Fibroblast of mammary gland (primary cell): ENCODE measurements at places on chromosomes 13 and 19.

- DNase-seq, result no peak
These were observed 24.7 kb upstream of the GPR183 start for GRCh38 chr13:99331881-99332293.

- no peak for DNase-seq
These were observed 3.3 kb downstream of the SIX5 start for GRCh38 chr19:45765702-45766295.

GRCh38 chr13:43289470-43290255, 266.3 kb downstream of the DNAJC15 start:
- peak; percentile 50 for DNase-seq

DNA sequence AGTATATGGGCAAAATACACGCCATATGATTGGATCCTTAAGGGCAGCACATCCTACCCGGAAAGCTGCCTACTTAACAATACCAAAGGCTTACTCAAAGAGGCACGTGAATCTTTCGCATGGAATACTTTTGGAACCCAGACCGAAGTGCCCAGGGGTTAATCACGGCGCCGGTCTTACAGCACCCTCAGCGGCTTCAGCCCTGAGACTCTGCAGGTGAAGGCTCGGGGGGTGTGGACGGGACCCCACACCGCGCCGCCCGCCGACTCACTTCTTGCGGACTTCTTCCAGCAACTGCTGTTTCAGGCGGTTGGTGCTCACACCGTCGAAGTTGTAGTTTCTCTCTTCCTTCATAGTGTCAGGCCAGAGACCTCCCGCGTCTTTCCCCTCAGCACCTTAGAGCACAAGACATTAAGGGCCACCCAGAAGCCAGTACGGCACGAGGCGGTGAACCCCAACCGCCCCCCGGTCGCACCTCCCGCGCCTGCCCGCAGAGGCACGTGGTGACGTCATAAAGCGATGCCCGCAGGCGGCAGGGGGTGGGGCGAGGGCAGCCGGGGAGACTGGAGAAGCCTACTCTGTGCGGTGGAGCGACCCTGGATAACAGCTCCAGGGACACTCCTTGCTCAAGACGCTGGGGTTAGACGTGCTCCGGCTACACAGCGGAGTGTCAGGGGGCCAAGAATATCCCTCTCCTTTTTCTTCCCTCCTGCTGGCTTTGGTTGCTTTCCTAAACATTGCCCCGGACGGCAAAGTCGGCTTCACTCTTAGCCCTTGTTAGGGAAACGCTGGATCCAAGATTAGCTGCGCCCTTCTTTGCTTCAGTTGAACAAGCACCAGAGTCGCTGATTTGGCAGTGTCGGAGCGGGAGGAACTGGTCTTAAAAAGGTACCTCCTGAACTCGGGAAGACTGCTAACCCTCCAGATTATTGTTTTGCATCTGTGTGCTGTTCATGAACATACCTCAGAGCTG, at the start of gene CCDC169:
TSS of gene CCDC169 (minus strand) at position 449 of the 973 bp plus-strand sequence. CDS start at position 354, 95 bp downstream.
- DNase-seq, result peak; percentile 59

- DNase-seq, result peak; percentile 3
These were observed 282.9 kb downstream of the SLITRK5 start for GRCh38 chr13:87954091-87954490.

DNA sequence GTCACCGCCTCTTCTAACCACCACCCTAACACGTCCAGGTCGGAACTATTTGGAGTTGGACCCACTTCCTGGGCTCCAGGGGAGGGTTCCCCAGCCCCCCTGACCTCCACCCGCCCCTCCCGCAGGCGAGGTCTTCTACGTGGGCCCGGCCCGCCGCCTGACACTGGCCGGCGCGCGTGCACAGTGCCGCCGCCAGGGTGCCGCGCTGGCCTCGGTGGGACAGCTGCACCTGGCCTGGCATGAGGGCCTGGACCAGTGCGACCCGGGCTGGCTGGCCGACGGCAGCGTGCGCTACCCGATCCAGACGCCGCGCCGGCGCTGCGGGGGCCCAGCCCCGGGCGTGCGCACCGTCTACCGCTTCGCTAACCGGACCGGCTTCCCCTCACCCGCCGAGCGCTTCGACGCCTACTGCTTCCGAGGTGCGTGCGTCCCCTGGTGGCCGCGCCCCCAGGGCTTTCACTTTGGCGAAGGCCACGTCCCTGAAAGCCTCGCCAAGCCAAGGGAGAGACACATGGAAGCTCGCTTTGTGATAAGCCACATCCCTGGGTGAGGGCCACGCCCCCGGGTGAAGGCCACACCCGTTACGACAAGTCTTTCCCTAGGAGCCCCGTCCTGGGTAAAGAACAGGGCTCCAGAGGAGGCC, 13.2 kb downstream of the NCAN start:
- DNase-seq, result peak; percentile 50

- no peak for DNase-seq
These were observed 16.2 kb downstream of the CAPN12 start for GRCh38 chr19:38727868-38728660.

- peak; percentile 87 for DNase-seq
These were observed 474 bp upstream of the IFT88 start for GRCh38 chr13:20566468-20566897.

DNA sequence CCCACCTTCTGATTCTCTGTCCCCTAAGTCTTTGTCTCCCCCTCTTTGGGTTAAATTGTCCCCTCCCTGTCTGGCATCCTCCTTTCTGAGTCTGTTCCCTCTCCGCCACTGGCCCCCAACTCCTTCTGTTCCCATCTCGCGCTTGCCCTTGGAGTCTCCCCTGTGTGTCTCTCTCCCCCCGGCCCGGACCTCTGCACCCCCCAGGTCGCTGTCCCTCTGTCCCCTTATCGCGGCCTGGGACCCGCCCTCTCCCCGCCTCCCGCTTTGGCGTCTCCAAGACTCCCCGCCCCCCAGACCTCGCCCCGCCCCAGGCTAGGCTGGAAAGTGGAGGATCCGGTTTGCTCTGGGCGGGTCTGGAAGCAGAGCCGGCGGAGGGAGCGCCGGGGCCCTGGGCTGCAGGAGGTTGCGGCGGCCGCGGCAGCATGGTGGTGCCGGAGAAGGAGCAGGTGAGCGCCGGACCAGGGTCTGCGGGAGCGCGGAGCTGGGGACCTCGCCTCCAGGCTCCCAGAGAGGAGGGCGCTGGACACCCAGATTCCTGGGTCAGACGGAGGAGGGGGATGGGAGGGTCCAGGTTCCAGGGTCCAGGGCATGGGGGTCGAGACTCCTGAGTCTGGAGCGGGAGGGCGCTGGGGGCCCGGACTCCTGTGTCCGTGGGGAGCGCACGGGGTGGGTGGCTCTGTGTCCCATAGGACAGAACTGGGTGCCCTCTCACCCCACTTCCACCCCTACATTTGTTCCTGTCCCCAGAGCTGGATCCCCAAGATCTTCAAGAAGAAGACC, at the start of gene TRPM4:
TSS of gene TRPM4 (plus strand) at position 348 of the 780 bp plus-strand sequence. CDS start at position 423, 75 bp downstream.
- peak; percentile 62 for DNase-seq

- peak; percentile 25 for DNase-seq
These were observed 45.0 kb upstream of the LRCH1 start for GRCh38 chr13:46507981-46508380.

DNA sequence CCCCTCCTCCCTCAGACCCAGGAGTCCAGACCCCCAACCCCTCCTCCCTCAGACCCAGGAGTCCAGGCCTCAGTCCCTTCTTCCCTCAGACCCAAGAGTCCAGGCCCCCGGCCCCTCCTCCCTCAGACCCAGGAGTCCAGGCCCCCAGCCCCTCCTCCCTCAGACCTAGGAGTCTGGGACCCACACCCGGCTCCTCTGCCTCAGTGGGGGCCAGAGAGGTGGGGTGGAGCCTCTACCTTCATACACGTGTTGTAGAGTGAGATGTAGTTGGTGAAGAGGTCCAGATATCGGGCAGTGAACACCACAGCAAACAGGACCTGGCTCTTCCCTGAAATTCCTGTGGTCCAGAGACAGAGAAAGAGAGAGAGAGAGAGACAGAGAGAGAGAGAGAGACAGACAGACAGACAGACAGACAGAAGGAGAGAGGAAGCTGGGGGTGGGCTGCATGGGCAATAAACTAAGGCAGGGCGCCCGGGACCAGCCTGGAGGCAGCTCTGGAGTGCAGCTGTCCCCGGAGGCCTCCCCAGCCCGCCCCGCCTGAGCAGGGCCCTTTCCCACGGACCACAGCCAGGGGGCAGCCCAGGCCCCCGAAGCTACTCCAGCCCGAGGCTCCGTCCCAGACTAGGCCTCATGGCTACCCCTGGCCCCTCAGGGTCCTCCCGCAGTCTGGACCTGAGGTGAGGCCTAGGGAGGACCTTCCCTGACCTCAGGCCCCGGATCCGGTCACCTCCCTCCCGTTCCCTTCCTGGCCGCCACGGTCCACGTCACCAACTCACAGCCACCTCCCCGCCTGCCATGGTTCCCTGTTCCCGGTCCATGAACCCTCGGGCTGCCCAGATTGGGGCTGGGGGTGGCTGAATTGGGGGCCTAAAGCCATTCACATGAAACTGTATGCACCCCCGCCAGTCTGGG, 907 bp downstream of the KDELR1 start:
- DNase-seq, result peak; percentile 55

- DNase-seq, result peak; percentile 48
These were observed 1.4 kb downstream of the PSMD8 start for GRCh38 chr19:38375748-38376147.
